Iris pigment epithelial cell (primary cell): ENCODE measurements at places on chromosomes 6 and 20.
A peak's percentile ranks its signal among the peaks of the same experiment; 100 is the strongest.

DNA sequence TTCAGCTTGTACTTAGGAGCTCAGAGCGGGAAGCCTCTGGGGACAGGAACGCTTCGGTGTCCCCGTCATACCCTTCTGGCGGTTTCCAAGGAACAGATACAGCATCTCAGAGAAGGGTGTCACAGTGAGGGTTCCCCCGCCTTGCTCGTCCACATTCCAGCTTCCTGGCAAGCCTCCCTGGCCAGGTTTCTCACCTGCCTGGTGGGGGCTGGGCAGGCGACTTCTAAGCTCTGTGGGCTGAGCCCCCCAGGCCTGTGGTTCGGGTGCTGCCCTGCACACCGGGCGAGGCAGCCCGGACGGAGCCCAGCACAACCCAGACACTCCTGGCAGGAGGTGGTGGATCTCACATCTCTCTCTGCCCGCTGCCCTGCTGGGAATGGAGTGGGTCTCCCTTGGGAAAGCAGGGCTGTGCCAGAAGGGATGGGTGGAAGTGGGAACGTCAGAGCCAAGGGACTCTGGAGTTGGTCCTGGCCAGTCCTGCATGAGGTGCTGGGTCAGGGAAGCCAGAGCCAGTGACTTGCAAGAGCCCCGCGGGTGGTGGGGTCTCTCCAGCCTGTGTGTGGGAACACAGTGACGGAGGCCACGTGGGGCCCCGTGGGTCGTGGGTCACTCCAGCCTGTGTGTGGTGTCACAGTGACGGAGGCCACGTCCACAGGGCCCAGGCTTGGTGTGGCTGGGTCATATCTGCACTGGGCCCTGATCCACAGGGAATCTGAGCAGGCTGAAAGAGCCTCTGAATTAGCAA, 47.7 kb upstream of the SMOC2 start:
- no peak for DNase-seq

GRCh38 chr6:105077596-105078385, 102.0 kb downstream of the POPDC3 start:
- peak; percentile 67 for DNase-seq

DNA sequence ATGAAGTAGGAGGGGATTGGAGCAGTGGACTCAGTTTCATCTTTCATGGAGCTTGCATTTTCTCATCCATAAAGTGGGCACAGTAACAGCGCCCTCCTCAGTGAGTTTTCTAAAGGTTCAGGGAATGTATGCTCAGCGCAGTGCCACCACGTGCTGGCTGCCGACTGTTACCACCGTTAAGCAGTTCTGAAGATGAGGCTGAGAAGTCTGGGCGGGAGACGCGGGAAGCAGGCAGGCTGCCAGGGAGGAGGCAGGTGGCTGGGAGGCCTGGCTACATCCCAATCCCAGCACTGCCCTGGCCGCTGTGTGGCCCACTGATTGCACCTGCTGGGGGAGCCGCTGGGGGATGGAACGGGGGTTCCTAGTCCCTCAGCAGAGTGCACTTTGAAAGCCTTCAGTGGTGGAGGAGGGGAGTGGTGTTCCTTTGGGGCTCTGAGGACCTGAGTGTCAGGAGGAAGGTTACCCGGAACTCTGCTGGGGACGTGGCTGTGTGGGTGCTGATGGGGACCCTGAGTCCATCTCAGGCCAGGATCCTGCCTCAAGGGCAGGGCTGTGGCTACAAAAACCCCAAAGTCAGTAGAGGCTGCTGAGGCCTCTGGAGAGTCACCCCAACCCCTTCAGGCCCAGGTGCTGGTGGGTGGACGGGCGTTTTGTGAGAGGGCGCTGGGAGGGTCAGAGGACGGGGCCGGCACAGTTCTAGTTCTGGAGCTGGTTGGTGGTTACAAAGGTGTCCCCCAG, 28.0 kb upstream of the PHACTR3 start:
- DNase-seq, result no peak

DNA sequence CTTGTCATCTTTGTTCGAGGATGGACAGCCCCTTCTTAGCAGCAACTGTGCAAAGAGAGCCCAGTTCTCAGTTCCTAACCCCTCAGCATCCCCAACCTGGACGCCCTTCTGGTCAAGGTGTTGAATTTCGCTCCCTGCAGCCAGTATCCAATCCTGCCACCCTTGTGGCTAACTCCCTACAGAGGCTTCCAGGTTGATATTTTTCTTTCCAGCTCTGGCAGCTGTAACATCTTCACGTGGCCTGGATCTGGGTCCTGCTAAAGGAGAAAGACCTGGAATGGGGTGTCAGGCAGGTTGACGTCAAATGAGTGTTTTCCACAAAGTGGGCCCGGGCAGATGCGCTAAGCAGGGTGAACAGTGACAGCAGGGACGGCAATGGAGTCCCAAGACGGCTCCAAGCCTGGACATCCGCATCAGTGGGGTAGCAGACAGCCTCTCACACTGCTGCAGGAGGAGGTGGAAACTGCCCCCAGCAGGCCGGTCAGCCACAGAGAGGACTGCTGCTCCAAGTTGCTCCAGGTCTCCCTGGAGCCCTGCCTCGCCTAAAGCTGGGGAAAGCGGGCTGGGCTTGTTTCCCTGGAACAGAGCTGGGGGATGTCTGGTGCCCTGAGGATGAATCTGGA, 1.0 kb upstream of the YTHDF1 start:
- DNase-seq, result no peak

- no peak for DNase-seq
Observed at GRCh38 chr6:168601111-168601510, 160.1 kb downstream of the SMOC2 start.

- no peak for DNase-seq
Observed at GRCh38 chr6:130162421-130162820, 60.3 kb downstream of the SAMD3 start.

DNA sequence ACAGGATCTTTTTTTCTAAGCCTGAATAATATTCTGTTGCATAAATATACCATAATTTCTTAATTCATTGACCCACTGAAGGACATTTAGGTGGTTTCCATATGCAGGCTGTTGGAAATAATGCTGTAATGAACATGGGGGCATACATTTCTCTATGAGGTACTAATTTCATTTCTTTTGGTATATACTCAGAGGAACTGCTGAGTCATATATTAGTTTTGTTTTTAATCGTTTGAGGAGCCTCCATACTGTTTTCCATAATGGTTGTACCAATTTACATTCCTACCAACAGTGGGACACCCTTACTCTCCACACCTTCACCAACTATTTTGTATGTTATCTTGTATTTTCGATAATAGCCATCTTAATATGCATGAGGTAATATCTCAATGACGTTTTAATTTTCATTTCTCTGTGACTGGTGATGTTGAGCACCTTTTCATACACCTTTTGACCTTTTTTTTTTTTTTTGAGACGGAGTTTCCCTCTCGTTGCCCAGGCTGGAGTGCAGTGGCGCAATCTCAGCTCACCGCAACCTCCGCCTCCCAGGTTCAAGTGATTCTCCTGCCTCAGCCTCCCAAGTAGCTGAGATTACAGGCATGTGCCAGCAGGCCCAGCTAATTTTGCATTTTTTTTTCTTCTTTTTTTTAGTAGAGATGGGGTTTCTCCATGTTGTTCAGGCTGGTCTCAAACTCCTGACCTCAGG, 187.4 kb downstream of the RNGTT start:
- DNase-seq, result no peak

- DNase-seq, result peak; percentile 25
Observed at GRCh38 chr6:90610751-90611542, 24.1 kb upstream of the MAP3K7 start.

DNA sequence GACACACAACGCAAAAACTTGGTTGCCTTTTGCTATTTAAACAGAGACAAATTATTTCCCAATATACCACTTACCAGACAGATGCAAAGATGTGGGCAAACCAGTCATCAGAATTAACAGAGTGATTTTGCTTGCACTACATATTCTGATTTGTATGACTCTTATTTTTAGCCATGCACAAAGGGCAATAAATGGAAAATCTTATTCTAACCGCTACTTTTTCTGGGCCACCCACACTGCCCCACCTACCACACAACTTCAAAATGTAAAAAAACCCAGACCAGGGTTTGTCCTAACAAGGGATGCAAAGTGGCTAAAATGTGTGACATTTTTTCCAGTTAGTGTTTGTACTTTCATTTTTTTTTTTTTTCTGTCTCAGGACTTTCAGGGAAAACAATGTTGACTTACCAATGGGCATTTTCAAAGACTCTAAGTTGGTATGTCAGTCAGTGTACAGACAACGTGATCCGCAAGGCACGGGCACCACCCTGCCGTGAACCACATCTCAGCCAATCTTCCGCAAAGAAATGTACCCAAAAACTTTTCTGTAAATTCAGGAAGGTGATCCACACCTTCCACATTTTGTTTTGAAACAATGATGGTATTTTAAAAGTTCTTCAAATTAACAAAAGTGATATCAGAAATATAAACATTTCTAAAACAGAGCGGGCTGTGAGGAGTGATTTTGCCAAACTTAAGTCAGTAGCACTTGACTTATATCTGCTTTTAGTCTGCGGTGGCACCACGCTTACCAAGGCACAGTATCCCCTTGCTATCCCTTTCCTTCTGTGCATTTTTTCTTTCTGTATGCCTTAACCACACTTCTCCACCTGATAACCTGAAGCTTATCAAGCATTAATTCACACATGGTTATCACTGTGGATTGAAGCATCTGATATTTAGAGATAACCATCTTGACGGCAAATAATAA, 185.6 kb downstream of the GJA10 start:
- DNase-seq, result no peak

GRCh38 chr6:131065112-131065823, 2.2 kb upstream of the EPB41L2 start:
- no peak for DNase-seq

DNA sequence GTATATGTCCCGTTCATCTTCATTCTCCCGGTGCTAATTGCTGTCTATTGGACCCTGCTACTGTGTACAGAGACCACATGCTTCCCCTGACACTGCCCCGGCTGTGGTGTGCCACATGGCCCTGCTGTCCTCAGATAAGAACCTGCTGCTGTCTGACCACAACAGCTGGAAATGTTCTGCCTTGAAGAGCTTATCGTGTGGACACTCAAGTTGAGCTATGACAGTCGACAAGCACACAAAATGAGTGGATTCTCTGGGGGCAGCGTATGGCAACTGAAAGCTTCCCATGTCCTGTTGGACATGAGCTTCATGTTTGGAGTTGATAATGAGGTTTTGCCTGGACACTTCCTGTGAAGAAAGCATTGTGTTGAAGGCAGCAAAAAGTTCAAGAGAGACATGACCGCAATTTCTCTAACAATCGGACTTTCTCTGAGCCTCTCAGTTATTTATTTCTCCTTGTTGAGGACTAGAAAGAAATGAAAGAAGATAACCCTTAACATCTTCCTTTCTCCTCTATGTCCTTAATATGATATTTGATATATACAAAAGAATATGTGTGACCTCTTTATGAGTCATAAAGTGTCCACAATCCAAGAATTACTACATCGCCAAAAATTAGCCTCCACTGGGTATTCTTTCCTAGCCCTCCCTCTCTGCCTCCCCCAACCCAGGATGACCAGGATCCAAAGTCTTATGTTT, 187.1 kb upstream of the TCF21 start:
- no peak for DNase-seq

DNA sequence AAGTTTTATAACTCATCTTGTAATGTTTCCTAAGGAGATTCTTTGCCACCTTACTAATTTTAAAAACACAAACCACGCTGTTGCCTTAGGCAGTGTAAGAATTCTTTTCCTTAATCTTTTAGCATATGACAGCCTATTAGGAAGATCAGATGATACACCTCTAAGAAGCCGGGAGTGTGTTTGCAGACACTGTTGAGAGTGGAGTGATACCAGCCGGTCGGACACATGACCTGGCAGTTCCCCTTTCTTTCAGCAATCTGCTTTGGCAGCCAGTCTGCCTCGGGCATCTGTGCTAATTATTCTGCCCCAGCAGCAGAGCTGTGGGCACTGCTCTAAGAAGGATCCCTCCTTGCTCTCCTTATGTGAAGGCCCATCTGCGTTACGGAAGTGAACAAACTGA, 50.9 kb downstream of the PLCB4 start:
- no peak for DNase-seq

DNA sequence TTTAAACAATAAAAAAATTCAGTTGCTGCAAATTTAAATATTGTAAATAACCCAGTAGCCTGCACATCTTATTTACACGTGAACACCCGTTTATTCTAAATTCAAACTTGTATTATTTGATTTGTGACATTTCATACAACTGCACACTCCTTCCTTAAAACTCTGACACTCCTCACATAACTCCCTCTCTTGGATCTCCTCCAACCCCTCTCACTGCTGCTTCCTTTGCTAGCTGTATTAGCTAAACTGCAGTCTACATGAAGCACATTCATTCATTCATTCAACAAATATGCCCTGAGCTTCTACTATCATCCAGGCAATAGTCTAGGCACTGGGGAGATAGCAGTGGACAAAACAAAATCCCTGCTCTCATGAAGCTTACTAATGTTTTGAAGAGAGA, 47.0 kb downstream of the FBXL4 start:
- DNase-seq, result peak; percentile 14

- peak; percentile 0 for DNase-seq
Observed at GRCh38 chr20:22303523-22303922, 280.8 kb downstream of the FOXA2 start.

DNA sequence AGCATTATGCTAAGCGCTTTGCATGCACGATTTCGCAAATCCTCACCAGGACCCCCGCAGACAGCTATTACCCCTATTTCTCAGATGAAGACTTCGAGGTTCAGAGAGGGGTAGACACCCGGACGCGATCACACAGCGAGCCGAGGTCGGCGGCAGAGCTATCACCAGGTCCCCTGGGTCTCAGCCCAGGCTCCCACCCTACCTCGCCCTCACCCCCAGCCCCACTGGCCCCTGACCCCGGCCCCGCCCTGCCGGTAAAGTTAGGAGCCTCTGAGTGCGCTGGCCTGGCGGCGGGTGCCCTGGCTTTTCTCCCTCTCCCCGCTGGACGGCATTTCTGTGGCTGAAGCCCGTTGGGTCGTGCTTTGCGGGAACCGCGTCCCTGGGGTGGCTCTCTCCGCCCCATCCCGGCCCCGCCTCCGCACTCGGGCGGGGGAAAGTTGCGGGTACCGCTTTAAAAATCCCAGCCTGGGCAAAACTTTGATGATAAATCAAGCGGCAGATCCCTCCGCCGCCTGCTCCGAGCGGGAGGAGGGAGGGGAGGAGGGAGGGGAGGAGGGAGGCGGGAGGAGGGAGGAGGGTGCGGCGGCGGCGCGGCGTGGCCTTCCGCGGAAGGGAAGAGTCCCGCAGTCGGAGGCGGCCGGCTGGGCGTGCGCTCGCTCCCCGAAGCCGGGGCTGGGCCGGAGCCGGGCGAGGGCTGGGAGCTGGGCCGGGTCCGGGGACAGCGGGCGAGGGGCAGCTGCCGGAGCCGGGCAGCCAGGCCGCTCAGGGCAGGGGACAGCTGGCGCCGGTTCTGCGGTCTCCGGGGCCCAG, at the start of gene VSTM2L:
Gene VSTM2L, plus strand, starts transcription at position 624 of the 810 bp plus-strand sequence. CDS start 224 bp downstream, outside the sequence.
- peak; percentile 75 for DNase-seq

- DNase-seq, result peak; percentile 89
Observed at GRCh38 chr6:5670811-5671561, 335.7 kb downstream of the NRN1 start.

- DNase-seq, result no peak
Observed at GRCh38 chr6:124420116-124420840, 542.0 kb upstream of the RNF217 start.

DNA sequence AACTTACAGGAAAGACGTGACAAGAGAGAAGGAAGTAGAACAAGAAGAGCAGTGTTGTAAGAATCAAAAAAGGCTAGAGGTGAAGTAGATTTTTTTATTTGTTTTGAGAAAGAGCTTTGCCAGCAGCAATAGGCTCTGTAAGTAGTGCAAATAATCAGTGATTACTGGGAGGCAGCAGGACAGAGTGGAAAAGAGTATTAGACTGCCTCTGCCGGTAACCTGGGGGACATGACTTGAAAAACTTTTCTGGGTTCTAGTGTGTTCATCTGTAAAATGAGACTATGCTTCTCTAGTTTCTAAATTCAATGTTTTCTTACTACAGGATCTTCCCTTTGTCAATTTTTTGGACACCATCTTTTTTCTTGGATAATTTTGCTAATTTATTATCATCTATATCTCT, 5.8 kb upstream of the IRAK1BP1 start:
- peak; percentile 24 for DNase-seq
